Bone marrow (tissue), 2 donors: ENCODE measurements at places on chromosomes 3 and 15.

DNA sequence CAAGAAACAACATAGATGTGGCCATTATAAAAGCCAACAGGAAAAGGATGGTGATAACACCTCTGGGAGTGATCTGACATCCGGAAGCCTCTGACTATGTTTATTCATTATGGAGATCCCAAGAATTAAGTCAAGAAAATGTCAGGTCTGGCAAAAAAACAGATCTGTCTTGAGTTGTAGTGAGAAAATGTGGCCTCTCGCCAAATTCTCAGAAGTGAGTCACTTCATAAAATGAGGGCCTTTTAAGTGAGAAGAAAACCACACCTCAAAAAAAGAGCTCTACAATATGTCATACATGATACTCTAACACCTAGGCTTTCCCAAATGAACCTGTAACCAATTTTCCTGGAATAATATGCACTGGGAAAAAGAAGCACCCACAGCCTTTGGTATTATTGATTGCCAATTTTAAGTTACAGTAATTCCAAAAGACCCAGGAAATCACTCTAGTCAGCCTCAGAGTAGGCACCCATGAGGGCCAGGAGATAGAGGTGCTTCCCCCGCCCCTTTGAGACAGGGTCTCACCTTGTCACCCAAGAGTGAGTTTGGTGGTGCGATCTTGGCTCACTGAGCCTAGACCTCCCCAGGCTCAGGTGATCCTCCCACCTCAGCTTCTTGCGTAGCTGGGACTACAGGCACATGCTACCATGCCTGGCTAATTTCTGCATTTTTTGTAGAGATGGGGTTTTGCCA, 38.0 kb downstream of the CCR3 start:
- DNase-seq: no peak

DNA sequence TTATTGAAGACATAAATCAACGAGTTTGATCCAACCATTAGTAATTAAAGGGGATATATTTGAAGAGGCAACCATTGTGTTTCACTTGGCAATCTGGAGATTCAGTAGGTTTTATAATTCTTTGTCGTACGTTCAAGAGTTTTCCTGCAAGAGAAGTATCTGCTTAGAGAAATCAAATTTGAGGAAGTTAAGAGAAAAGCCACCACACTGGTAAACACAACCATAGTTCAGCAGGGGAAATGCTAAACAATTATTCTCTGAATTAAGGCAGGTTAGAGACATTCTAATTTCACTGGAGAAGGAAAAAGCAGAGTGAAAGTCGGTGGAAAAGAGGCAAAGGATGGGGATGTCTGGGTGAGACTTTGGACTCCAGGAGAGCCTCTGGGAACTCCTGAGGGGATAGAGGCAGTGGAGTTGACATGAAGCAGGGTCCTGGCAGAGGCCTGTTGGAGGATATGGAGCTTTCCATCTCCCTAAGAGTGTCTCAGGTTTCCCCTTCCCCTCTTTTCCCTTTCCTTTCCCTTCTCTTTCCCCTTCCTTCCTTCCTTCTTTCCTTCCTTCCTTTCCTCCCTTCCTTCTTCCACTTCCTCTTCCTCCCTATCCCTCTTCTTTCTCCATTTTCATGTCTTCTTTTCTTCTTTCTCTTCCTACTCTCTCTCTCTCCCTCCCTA, 26.5 kb downstream of the SPINK8 start:
- peak; percentile 10 for DNase-seq

DNA sequence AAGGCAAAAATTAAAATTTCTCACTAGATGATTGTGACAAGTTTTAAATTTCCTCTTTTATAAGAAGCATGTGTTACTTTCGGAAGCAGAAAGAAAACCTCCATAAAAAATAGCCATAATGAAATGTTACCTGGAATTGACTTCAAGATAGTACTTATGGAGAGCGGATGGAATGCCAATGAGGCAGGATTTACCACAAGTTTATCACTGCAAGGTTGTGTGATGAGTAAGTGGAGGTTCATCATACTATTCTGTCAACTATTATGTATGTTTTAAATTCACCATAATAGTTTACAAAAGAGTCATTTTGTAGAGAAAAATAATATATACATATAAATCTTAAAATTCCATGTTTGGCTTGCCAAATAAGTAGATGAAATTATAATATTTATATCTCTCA, 230.3 kb downstream of the SCAPER start:
- no peak for DNase-seq

DNA sequence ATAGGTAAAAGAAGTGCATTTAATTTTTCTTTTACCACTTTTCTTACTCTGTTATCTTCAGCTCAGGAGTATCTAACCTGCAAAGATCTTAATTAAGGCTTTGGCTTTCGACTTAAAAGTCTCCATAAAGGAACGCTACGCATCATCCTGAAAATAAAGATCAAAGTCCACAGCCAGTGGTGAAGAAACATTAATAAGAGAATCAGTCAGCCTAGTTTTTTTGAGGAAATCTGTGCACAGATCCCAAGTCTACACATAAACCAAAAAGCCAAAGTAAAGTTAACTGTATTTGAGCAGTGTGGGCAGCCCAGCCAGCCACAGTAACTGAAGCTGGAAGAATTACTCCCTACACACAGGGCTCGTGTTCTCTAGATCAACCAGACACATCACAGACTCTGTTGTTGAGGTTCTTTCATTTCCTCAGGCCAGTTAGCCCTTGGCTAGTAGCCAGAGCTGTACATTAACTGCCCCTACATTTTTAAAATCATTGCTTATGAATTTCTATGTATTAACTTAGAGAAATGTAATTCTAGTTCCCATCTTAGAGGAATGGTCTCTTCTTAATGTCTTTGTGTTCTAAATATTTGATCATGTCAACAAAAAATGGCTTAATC, 6.9 kb downstream of the LRRC2 start:
- DNase-seq: no peak

GRCh38 chr3:68996356-68996995, 17.0 kb downstream of the EOGT start:
- no peak for DNase-seq

GRCh38 chr3:197468167-197468566, 87.6 kb downstream of the BDH1 start:
- no peak for DNase-seq

GRCh38 chr3:193803288-193803687, 210.3 kb downstream of the OPA1 start:
- DNase-seq: no peak

DNA sequence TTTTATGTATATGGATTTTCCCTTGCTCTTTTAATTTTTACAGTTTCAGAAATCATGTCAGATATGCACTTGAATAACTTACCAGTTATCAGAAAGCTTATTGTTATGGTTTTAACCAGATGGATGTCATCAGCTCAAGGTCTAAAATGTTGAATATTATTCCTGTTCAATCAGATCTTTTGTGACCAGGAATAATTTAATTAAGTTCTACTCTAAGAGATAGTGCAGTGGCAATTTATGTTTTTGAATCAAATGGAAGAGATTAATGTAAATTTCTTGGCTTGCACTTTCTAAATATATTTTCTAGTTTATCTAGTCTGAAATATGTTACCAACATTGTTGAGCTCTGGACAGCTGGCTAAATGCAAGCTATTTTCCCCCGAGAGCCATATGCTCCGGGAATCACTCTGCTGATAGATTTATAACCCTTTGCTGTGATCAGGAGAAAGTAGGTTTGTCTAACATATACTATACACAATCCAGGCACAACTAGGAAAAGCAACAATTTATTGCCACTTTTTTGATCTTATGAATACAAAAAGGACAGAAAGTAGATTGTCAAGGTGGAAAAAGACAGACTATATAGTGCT, 76.8 kb upstream of the CD96 start:
- DNase-seq: no peak

GRCh38 chr3:6743067-6743720, 117.7 kb upstream of the GRM7 start:
- DNase-seq: no peak

GRCh38 chr3:19931180-19931692, 2.8 kb downstream of the EFHB start:
- peak; percentile 15 for DNase-seq

DNA sequence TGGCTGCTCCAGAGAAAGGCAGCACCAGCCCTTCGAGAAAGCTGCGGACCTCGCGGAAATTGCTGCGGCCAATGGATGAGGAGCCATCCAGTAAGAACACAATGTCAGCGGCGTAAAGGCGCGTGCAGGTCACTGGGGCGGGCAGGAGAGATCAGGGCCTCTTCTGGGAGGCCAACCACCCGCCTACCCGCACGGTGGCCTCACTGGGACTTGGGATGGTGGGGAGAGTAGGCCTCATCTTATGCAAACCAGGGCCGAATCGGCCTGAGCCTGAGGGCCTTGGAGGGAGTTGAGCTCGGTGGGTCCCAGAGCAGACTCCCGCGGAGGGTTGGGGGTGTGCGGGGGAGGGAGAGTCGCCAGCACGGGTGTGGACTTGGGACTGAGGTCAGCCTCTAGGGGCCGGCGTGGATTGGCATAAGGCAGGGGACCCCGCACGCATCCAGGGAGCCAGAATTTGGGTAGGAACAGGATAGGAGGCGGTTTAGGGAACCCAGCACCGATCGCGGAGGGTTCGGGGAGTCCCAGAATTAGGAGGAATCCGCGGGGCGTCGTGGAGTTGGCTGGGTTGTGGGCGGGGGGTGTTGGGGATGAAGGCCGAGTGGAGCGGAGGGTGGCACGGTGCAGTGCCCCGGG, 596 bp downstream of the COL7A1 start:
- DNase-seq: no peak
